ENCODE measurements at places on chromosomes 11 and 22. TPM values are rescaled to one million over a fixed set of nuclear protein-coding genes. Genes with fewer than 3 reads are reported as not detected.

Gene TPBGL
- total RNA-seq = 0.08 TPM

GRCh38 chr11:114282488-114282887 is 13.7 kb upstream of the NNMT start:
- no peak for DNase-seq
- no peak overlapping the region for H3K4me3 ChIP-seq
- H3K27me3 ChIP-seq = no peaks in the 10 kb centered on the region
- no peak overlapping the region for H3K27ac ChIP-seq
- H3K36me3 ChIP-seq = no peaks in the 10 kb centered on the region

GRCh38 chr11:76185931-76186401 is 20.3 kb downstream of the WNT11 start:
- no peak for DNase-seq
- H3K36me3 ChIP-seq = no peaks in the 10 kb centered on the region
- no peak overlapping the region for H3K27ac ChIP-seq
- no peak overlapping the region for H3K4me3 ChIP-seq

DNA sequence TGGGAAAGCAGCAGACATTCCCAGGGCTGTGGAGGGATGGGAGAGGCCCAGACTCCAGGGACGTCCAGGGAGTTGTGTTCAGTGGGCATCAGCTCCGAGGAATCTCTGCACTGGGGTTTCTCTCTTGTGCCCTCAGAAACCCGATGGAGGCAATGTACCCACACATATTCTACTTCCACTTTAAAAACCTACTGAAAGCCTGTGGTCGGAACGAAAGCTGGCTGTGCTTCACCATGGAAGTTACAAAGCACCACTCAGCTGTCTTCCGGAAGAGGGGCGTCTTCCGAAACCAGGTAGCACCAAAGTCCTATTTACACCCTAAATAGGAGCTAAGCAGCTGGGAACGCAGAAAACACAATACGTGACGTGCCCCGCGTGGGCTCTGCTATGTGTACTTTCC is 8.3 kb downstream of the APOBEC3D start:
- no peak overlapping the region for H3K4me3 ChIP-seq
- no peaks in the 10 kb centered on the region for H3K36me3 ChIP-seq
- no peaks in the 10 kb centered on the region for H3K27me3 ChIP-seq

- no peak overlapping the region for H3K4me3 ChIP-seq
- no peak for DNase-seq
- H3K27ac ChIP-seq = no peak overlapping the region
- H3K27me3 ChIP-seq = no peaks in the 10 kb centered on the region
These were observed 33.5 kb upstream of the CAT start for GRCh38 chr11:34405079-34405858.

GRCh38 chr11:86790195-86790725 is 10.1 kb upstream of the PRSS23 start:
- no peaks in the 10 kb centered on the region for H3K27me3 ChIP-seq
- H3K27ac ChIP-seq = no peak overlapping the region
- DNase-seq = no peak

All from pancreas (tissue), 10 donors.